ENCODE measurements at places on chromosomes 12 and 14.

DNA sequence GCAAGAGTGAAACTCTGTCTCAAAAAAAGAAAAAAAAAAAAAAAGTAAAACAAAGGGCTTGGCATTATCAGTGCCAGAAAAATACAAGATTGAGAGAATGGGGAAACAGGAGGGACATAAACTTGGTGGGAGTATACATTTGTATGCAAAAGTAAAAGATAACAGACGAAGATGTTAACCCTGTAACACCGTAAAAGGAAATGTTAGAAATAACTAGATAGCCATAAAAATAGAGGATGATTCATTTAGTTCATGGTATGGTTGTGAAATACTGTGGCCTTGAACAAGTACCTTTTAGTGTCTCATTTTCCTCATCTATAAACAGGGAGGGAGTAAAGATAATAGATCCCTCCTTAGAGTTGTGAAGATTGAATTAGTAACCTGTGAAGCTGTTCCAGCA is 33.3 kb downstream of the ATP2A2 start:
- no peak for DNase-seq

GRCh38 chr12:51821440-51822260 is 26.9 kb downstream of the FIGNL2 start:
- no peak for DNase-seq

- no peak for DNase-seq
Observed at GRCh38 chr12:109988274-109988673, 7.9 kb downstream of the GIT2 start.

GRCh38 chr12:2259369-2259768 is 206.6 kb downstream of the CACNA1C start:
- no peak for DNase-seq

- peak; percentile 75 for DNase-seq
Observed at GRCh38 chr12:131783915-131784541, 44.2 kb upstream of the MMP17 start.

DNA sequence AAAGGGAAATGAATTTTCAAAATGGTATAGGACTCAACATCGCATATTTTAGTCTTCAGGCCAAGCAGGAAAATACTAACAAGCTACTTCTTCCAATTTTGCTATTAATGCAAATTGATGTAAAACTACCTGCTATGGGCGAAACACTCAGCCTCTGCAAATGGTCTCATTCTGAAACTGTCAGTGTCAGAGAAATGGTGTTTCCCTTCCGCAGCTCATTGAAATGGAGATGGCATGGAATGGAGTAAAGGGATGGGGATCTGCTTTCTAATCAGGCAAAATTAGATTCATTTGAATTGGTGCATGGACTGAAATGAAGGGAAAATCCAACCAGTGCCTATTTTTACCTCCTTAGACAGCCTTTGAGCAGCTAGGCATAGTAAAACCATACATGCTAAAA is 80.4 kb upstream of the EEA1 start:
- no peak for DNase-seq

DNA sequence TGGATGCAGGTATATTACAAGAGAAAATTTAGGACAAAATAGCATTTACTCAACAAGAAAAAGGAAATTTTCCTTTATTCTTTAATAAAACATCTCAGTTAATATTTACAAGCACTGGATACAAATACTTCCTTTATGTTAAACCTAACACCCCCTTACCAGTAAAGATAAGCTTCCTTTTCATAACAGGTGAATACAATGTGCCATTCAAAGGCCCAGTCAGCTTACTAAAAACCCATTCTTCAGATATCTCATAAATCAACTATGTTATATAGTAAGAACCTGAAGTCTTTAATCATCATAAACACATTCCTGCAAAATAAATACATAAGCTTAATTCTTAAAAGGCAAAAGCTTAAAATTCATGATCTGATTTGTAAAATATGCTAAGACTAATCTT is 52.6 kb downstream of the LRP6 start:
- no peak for DNase-seq

- no peak for DNase-seq
Observed at GRCh38 chr12:69816082-69816481, 8.9 kb upstream of the MYRFL start.

DNA sequence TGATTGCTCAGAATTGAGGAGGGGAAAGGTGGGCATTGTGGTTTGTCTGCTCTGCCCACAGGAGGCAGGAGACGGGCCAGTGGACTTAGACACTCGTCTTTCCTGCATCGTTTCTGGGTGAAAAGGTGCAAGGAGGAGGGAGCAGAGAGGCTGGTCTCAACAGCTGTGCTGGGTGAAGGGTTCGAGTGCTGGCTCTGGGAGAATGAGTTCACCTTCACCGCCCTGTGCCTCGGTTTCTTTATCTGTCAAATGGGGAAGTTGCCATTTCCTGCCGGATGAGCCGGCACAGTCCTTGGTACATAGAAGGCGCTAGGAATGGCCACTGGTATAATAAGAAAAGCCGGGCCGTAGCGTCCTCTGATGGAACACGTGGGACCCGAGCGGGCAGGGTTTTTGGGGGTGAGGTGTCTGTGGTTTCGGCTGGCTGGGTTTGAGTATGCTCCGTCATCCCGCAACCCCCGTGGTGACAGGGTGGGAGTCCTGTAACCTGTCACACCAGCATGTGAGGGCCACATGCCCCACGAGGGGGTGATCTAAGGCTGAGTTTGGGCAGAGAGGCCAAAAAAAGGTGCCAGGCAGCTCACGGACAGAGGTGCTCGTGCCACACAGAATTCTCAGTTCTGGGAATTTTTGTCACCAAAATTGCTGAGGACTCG is 7.3 kb downstream of the BCL7A start:
- no peak for DNase-seq

DNA sequence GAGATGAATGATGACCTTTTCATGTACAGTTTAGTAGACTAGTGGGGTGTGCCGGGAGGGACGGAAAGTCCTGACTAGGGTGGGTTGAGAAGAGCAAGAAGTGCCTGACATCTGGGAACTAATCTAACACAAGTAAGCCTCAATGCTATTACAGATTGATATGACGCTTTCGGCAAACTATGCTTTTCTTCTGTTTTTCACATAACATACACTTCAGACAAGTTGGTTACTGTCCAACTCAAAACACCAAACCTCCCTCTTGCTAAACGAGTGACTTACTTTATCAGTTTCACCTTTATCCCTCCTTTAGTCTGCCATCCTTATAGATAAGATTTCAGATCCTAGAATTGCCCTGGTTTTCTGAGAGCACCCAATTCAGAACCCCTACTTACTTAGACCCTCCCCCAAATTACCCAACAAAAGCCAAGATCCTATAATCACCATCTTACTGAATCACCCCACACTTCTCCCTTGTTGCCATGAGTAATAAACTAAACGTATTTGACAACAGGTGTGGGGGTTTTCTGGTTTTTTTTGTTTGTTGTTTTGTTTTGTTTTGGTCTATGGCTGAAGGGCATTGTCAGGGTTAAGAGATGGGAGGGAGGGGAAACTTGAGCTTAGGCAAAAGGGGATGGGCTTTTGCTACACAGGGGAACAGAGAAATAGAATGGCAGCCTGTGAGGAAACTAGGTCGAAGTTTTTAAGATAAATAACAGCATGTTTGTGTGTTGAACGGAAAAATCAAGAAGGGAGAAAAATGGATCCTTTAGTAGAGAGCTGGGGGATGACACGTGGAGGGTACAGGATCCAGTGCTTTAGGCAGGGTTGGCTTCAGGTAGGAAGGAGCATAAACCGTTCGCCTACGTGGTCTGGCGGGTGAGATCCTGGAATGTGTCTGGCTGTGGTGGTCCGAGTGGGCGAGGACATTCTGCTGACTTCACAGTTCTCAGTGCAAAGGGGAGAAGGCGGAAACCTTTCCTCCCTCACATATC is 6.1 kb upstream of the PSMA3 start:
- DNase-seq = no peak

DNA sequence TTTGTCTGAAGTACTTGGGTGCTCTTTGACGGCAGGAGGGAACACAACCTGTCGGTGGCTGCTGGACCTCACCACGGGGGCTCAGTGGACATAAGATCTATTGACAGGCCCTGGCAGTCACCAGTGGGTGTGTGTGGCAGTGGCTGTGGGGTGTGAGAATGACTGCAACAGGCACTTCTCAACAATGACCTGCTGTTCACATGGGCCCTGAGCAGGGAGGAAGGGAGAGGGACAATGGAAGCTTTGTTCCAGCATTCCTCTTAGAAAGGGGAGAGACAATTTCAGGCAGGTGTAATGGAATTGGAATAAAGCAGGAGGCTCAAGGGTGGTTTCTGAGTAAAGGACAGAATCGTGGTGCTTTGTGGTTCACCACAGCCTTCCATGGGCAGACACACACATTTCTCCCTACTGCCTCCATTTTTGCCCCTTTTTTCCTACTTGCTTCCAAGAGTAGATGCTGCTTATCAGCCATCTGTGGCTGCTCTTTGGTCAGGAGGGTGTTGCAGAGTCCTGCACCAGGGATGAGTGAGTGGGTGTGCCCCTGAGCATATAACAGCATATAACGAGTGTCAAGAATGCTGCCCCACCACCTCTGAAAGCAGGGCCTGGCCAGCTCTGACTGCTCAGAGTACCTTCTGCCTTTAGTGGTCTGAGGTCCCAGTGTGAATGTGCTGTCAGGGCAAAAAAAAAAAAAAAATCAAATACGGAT is 267.7 kb downstream of the RASSF9 start:
- DNase-seq = peak; percentile 18

DNA sequence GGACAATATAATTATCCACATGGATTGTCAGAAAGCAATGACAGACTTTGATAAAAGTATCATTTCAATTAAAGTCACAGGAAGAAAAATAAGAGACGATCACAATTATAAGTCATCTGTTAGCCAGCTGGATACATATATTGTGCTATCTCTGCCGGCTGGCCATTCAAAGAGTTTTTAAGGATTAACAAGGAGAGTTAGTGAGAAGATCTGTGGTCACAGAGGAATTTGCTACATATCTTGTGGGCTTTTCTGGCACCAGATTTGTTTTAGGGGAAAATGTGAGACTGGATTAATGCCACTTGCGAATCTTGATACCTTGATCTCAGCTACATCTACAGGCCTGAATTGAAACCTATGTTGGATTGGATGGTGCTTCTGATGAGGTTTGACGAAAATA is 90.9 kb upstream of the MANSC4 start:
- DNase-seq = peak; percentile 48

DNA sequence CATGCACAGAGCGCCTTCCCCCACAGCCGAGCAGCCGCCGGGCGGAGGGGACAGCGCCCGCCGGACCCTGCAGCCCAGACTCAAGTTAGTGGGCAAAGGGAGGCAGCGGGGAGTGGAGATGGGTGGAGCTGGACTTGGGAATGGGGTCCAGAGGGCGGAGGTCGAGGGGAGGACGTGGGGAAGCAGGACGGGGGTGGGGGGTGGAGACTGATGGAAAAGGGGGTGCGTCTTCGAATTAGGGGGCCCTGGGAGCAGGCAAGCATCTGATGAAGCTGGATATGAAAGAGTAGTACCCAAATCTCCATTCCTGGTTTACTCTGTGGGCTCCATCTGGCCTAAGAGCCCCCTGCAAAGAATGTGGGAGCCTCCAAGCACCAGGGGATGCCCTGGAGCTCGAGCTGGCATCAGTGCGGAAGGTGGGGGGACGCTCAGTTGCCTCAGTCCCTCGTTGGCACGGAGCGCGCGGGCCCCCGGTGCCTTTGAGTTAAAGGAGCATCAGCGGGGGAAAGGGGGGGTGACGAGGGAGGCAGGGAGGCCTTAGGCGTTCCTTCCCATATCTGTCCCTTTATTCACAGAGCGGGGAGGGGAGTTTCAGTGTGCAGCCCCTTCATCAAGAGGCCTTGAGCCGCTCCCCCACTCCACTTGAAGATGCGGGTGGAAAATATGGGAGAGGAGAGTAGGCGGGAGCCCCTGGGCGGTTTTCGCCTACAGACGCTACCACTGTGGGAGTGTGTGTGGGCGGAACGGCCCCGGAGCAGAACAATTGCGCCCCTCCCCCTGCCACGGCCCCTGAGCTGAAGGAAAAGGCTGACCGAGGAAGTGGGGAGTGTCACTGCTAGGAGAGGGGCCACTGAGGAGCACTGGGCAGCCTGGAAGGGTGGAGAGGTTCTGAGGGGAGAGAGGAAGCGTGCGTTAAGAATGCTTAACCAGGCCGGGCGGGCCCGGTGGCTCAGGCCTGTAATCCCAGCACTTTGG is 644 bp downstream of the NAB2 start:
- DNase-seq = peak; percentile 56

- DNase-seq = peak; percentile 10
Observed at GRCh38 chr14:95320078-95320895, 579 bp upstream of the CLMN start.

DNA sequence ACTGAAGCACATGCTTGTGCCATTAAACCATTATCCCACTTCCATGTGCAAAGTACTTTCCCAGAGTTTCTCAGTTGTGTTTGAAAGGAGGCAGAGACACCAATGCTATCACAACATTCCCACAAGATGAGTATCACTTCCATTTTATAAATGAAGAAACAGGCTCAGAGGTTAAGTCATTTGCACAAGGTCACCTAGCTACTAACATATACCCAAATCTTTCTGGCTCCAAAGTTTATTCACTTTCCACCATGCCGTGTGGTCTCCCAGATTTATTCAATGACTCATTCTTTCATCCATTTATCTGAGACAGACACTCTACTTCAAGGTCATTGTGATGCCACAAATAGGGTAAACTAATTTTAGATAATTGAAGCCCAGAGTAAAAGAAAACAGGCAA is 9.4 kb downstream of the ART4 start:
- DNase-seq = no peak

DNA sequence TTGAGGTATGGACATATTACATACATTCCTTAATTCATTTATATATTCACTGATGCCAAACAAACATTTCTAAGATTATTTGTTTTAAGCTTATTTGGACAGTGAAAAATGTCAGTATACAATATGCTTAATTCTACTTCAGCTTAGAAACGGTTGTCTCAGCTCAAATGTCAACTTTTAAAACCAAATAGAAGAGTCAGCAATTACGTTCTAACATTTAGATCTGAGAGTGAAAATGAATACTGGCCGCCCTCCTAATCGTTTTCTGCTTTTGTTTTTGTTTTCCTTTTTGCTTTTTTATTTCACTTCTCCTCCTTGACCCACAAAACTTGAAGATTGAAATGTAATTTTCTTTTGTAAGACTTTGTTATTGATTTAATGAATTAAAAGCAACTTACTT is 19.7 kb upstream of the RERG start:
- no peak for DNase-seq

- DNase-seq = no peak
Observed at GRCh38 chr12:77720258-77720657, 110.4 kb upstream of the NAV3 start.

DNA sequence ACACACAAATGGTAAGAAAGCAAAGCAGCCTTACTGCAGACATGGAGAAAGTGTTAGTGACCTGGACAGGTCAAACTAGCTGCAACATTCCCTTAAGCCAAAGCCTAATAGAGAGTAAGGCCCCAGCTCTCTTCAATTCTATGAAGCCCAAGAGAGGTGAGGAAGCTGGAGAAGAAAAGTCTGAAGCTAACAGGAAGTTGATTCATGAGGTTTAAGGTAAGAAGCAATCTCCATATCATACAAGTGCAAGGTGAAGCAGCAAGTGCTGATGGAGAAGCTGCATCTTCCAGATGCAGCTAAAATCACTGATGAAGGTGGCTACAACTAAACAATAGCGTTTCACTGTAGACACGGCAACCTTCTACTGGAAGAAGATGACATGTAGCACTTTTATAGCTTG is 53.5 kb downstream of the PPP1R12A start:
- DNase-seq = no peak

GRCh38 chr14:76501156-76501720 is 125.3 kb downstream of the ESRRB start:
- no peak for DNase-seq

Data from urothelium cell line (cell line).